ENCODE measurements at places on chromosomes 1 and 21. TPM values are rescaled to one million over a fixed set of nuclear protein-coding genes. Genes with fewer than 3 reads are reported as not detected.
A peak's percentile ranks its signal among the peaks of the same experiment; 100 is the strongest.

Gene POMGNT1
- 19.1 TPM for total RNA-seq

Gene HSF2BP
- 1.5 TPM for total RNA-seq

Gene CELSR2
- total RNA-seq = 6.7 TPM

Gene KIF26B
- 1.4 TPM for total RNA-seq

Gene FHAD1
- 2.3 TPM for total RNA-seq

DNA sequence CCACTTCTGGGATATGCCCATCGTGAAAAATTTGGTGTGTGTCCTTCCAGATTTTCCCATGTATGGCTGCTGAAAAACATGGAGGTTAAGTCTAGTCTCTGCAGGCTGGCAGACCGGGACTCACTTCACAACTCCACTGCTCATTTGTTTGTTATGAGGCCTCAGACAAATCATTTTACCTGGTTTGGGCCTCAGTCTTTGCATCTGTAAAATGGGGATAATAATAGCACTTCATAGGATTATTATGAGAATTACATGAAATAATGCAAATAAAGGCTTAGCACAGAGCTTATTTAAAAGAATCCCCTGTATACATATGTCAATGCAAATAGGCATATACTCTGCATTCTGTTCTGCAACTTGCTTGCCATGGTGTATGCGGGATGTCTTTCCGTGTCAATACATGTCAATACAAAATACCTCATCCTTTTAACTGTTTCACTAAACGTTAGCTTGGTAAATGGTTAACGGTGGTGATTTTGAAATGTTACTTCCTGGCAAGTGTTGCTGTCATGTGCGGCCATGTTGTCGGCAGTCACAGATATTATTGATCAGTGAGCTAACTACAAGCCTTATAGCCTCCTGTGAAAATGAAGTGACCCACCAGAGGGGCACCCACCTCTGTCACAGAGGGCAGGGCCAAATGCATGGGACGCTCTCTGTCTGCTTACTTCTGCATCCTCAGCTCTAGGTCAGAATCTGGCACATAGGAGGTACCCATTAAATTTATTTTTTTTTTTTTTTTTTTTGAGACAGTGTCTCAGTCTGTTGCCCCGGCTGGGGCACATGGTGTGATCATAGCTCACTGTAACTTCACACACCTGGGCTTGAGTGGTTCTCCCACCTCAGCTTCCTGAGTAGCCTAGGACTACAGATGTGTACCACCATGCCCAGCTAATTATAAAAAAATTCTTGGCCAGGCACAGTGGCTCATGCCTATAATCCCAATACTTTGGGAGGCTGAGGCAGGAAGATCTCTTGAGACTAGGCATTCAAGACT lies 4.3 kb downstream of the LCK start:
- H3K4me1 ChIP-seq = peaks cover 1% of the 10 kb centered on the region
- no peak overlapping the region for H3K4me3 ChIP-seq
- H3K36me3 ChIP-seq = no peaks in the 10 kb centered on the region
- H3K27me3 ChIP-seq = no peaks in the 10 kb centered on the region

GRCh38 chr1:115927971-115928370 lies 48.3 kb upstream of the SLC22A15 start:
- DNase-seq = no peak
- H3K4me1 ChIP-seq = no peaks in the 10 kb centered on the region
- H3K36me3 ChIP-seq = no peaks in the 10 kb centered on the region
- H3K4me3 ChIP-seq = no peak overlapping the region
- H3K27ac ChIP-seq = no peak overlapping the region
- no peaks in the 10 kb centered on the region for H3K27me3 ChIP-seq

Gene ANGPTL3
- not detected for total RNA-seq

DNA sequence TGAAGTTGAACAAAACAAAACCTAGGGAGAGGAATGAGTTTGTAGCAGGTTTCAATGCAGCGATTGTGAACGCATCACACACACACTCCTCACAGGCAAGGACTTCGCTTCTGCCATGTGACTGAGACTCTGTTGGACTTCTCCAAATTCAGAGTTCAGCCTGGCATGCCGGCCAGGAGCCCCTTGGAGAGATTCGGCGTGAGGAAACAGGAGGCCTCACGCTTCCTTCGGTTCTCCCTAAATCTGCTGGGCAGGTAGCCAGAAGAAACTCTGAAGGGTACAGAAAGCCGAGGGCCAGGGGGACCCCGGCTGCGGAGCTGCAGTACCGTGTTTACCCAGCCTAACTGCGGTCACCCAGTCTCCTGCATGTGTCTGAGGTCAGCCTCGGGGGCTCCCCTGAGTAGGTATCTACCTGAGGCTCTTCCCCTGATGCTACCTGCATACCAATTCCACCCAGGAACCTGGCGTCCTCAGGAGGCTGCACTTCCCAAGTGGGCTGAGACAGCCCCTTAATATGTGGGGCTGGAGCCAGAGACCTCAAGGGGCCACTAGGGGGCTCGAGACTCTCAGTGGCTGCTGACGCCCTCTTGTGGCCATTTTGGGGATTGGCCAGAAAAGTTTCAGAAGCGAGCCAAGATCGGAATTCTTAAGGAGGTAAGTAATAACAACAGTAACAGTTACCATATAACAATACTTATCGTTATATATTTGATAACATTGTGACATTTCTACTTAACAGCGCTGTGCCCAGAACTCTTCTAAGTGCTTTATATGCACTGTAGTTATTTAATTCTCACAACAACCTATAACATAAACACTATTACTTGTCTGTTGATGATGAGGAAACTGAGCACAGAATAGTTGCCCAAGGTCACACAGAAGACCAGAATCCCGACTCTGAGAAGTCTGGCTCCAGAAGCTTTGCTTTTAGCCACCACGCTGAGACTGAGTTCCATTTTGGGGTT lies 2.7 kb upstream of the ANXA9 start:
- H3K4me3 ChIP-seq = no peak overlapping the region
- DNase-seq = peak; percentile 94
- no peaks in the 10 kb centered on the region for H3K36me3 ChIP-seq
- H3K27me3 ChIP-seq = no peaks in the 10 kb centered on the region

GRCh38 chr1:55337801-55338447 lies 122.8 kb upstream of the USP24 start:
- no peaks in the 10 kb centered on the region for H3K36me3 ChIP-seq
- H3K27me3 ChIP-seq = no peaks in the 10 kb centered on the region
- DNase-seq = no peak

Gene GBP7
- 0.28 TPM for total RNA-seq

Gene CFAP141
- total RNA-seq = not detected

Gene SRGAP2C
- 37.5 TPM for total RNA-seq

Gene CADM3
- 1.7 TPM for total RNA-seq

Data from ovary (tissue), 10 donors.